ENCODE measurements at places on chromosomes 4 and X. TPM values are rescaled to one million over a fixed set of nuclear protein-coding genes. Genes with fewer than 3 reads are reported as not detected.

The IL2RG gene
- not detected for total RNA-seq

The ERAS gene
- not detected for total RNA-seq

The PRR32 gene
- total RNA-seq = not detected

The FREM3 gene
- total RNA-seq = not detected

The CPZ gene
- total RNA-seq = 20.8 TPM

The ADH1C gene
- total RNA-seq = 0.83 TPM

The SLC49A3 gene
- total RNA-seq = 3.9 TPM

The ZFP92 gene
- total RNA-seq = 0.17 TPM

The GAGE12H gene
- not detected for total RNA-seq

The NXF2 gene
- not detected for total RNA-seq

The SERTM2 gene
- total RNA-seq = under 0.01 TPM

The ARSJ gene
- total RNA-seq = 30.8 TPM

The CT47A7 gene
- total RNA-seq = not detected

The EGF gene
- total RNA-seq = 0.83 TPM

The SPACA5 gene
- total RNA-seq = not detected

The CFAP97 gene
- 42.1 TPM for total RNA-seq

Measured in fibroblast of lung (primary cell).